ENCODE measurements at places on chromosomes 6 and 20.

DNA sequence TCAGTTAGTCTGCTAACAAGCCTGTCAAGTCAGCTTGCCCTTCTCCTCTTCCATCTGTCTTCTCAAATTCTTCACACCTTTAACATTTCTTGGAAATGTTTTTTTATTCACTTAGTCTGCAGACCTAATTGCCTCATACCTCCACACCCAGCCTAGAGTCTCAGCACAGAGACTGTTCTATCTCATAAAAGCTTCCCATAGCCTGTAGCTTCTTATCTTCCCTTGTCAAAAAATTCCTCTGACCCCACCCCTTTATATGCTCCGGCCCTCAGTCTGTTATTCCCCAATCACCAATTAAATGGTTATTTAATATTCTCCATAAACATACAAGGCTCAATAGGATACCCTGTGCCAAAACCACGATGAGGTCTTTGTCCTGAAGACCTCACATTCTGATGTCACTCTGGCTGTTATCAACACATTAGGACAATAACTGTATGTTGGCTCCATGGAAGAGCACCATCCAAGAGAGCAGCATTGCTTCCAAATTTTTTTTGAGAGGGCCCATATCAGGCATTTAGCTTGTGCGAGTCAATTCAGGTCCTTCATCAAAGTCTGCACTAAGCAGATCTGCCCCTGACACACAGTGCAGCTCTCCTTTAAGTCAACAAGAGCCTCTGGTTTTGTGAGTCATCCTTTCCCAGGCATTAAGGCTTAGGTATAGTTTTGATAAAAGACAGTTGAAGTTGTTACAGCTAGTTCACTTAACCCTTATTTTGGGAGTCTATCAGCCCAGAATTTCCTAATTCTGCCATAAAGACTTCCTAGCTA lies 83.2 kb upstream of the TBX18 start:
- no peak for DNase-seq

DNA sequence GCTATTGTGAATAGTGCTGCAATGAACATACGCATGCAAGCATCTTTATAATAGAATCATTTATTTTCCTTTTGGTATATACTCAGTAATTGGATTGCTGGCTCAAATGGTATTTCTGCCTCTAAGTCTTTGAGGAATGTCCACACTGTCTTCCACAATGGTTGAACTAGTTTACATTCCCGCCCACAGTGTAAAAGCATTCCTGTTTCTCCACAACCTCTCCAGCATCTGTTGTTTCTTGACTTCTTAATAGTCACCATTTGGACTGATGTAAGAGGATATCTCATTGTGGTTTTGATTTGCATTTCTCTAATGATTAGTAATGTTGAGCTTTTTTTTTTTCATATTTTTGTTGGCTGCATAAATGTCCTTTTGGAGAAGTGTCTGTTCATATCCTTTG lies 208.7 kb downstream of the PHF3 start:
- no peak for DNase-seq

- DNase-seq: no peak
These were observed 93.1 kb downstream of the CHD6 start for GRCh38 chr20:41524980-41525613.

GRCh38 chr6:90989763-90990162 lies 402.9 kb upstream of the MAP3K7 start:
- no peak for DNase-seq

DNA sequence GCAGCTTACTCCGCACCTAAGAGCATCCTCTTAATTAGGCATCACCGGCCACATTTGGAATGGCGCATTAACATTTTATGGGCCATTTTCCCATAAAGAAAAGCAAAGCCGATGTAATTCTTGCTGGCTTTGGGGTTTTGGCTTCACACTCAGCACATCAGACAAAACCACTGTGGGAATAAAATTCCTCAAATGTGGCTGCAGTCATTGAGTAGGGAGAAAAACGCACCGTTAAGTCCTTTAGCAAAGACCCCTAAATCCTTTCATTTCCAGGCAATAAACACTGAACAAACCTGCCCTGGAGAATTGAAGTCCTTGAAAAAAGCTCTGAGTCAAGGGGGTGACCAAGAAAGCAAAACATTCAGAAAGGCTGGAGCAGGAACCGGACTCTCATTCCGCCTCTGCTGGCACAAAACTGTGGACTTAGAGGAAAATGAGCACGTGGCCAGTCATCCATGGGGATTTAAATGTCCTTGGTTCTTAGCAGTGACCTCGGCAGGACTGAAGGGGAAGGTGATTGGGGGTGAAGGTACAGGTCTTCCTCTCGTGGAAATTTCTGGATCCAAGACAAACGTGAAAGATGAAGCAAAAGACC lies 102.9 kb downstream of the CDH4 start:
- DNase-seq: no peak

GRCh38 chr6:3337521-3338350 lies 79.0 kb downstream of the PSMG4 start:
- no peak for DNase-seq

DNA sequence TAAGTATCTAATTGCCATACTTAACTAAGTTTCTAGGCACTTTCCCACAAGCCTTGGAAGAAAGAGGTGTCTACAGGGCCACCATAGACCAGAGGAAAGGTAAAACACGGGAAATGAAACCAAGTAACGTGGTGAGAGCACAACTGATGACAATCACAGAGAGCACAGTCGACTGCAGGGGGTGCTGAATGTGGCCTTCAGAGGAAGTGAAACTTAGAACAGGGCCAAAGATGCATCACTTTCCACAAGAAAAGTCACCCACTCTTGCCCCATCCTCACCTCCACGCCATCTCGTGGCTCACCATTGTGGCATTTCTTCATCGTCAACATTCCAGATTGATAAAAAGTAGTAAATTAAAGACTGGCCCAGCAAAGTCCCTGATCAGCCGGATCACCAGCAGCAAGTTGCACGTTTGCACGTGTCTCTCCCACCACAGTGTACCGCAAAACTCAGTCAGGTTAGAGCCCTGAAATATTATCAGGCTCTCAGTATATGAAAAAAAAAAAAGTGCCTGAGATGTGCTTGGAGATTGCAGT lies 31.4 kb downstream of the HIVEP2 start:
- DNase-seq: no peak

DNA sequence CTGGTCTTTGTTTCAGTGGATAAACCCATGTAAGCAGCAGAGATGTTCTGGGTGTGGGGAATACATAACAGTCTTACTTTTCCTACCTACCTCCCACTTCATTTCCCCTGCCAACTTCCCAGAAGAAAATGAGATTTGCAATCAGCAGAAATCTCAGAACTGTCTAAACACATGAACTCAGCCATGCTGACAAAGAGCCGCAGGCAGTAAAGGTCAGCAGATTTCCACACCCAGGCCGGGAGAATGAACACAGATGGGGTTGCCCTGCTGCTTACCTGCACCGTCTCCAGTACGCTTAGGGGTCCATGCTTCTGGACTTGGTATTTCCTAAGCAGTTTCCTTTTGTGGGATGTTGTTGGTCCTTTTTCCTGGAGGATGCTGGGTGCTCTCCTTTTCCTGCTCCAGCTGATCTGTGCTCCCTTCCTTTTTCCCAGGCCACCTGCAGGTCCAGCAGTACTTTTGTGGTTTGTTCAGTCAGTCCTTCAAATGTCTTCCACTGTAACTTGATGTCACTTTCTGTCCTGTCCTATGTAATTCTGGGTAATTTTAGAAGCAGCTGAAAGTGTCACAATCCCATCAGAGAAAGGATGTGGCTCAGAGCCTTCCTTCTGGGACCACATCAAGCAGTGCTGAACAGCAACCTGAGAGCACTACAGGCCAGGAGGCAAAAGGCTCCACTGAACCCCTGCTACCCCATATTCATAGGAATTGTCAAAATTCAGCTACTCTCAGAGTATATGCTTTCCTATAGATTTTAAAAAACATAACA lies 129.0 kb downstream of the CEP57L1 start:
- no peak for DNase-seq

DNA sequence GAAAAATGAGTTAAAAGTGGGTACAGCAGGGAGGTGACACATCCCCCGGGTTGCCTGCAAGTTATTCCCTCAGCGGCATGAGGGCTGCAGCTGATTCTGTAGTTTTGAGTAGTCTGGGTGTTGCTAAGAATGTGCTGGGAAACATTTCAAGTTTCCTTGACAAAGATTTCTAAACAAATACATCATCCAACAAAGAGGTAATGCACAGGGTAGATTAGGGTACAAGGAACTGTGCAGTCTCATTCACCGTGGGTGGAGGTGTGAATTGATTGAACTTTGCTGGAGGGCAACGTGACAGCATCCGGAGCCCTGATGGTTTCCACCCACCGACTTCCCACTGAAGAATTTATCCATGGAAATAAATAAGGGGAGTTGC lies 21.8 kb downstream of the CASS4 start:
- DNase-seq: no peak

DNA sequence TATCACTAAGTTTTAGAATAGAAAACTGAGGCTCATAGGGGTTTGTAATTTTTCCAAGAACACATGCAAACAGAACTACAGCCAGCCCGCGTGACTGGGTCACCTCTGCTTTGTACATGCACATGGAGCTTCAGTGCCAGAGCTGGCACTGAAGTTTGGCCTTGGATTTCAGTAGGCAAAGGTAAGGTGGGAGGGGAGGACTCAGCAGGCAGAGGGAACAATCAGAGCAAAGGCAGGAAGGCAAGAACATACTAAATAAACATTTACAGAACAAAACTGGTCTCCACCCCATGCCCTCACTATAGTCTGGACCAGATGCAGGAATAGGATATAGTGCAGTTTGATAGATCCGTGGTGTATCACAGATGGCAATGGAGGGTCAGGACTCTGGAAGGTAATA lies 13.6 kb upstream of the ABRACL start:
- DNase-seq: no peak

DNA sequence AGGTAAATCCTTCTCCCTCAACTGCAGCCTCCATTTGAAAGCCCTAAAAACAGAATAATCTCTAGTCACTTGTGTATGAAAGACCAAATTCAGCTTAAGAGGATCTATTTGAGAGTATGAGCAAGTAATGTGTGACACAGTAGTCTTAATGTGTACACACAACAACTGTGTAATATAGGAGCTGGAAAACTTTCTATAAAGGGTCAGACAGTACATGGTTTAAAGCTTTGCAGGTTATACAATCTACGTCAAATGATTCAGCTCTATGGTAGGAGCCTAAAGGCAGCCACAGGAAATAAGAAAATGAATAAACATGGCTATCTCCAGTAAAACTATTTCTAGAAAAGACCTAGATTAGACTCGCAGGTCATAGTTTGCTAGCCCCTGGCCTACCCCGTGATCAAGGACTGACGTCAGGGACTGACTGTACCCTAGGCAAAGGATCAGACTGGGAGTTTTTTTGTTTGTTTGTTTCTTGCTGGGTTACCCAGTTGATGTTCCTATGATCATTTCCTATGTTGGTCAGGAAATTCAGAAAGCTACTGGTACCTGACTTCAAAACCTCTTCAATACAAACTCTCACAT lies 39.7 kb downstream of the BTBD9 start:
- DNase-seq: no peak

DNA sequence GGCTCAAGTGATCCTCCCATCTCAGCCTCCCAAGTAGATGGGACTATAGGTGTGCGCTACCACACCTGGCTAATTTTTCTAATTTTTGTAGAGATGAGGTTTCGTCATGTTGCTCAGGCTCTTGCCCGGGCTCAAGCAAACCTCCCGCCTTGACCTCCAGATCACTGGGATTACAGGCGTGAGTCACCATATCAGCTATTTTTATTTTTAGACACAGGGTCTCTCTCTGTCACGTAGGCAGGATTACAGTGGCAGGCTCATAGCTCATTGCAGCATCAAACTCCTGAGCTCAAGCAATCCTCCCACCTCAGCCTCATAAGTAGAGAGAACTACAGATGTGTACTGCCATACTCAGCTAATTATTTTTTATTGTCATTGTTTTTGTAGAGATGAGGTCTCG lies 41.7 kb downstream of the SLC23A2 start:
- DNase-seq: no peak

- peak; percentile 83 for DNase-seq
These were observed 463 bp upstream of the HLA-DMB start for GRCh38 chr6:32941214-32941768.

GRCh38 chr6:138586638-138587037 lies 87.3 kb upstream of the NHSL1 start:
- DNase-seq: no peak

- DNase-seq: no peak
These were observed 49.1 kb downstream of the DAAM2 start for GRCh38 chr6:39841291-39841690.

DNA sequence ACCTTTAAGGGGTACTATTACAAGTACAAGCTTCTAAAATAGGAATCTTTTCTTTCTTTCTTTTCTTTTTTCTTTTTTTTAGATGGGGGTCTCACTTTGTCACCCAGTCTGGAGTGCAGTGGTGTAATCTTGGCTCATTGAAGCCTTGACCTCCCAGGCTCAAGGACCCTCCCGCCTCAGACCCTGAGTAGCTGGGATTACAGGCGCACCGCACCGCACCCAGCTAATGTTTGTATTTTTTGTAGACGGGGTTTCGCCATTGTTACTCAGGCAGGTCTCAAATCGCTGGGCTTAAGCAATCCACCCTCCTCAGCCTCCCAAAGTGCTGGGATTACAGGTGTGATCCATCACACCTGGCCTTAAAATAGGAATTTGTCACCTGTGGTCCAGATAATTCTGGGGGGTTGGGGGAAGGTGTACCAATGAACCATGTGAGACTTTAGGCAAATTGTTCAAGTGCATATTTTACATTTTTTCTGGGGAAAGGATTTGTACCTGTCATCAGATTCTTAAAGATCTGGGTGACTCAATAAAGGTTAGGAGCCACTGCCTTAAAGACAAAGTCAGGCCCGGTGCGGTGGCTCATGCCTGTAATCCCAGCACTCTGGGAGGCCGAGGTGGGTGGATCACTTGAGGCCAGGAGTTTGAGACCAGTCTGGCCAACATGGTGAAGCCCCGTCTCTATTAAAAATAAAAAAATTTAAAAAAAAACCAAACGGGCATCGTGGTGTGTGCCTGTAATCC lies 19.7 kb upstream of the SYNJ2 start:
- DNase-seq: no peak

DNA sequence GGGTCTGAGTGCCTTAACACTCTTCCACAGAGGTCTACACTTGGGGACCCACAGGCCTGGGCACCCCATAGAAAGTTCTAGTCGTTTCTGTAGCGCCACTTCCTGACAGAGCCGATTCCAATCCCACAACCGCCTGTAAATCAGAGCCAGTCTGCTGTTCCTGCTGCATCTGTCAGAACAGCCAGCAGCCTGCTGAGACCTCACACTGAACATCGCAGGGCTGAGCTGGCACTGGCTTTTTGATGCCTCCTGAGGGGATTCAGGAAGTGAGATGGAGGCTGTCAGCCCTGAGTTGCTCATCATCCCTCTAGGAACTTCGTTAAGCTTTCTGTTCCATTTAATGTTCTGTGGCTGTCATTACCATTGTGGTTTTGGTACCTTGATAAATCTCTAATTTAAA lies 48.9 kb downstream of the DCBLD1 start:
- DNase-seq: no peak

GRCh38 chr6:4844108-4844507 lies 67.9 kb downstream of the CDYL start:
- DNase-seq: no peak

- no peak for DNase-seq
These were observed 125.3 kb downstream of the SYCP2 start for GRCh38 chr20:59807909-59808728.

- no peak for DNase-seq
These were observed 171.4 kb upstream of the PRSS16 start for GRCh38 chr6:27076116-27076515.
